Immature natural killer cell (primary cell): ENCODE measurements at places on chromosomes 12 and 14.
A peak's percentile ranks its signal among the peaks of the same experiment; 100 is the strongest.

DNA sequence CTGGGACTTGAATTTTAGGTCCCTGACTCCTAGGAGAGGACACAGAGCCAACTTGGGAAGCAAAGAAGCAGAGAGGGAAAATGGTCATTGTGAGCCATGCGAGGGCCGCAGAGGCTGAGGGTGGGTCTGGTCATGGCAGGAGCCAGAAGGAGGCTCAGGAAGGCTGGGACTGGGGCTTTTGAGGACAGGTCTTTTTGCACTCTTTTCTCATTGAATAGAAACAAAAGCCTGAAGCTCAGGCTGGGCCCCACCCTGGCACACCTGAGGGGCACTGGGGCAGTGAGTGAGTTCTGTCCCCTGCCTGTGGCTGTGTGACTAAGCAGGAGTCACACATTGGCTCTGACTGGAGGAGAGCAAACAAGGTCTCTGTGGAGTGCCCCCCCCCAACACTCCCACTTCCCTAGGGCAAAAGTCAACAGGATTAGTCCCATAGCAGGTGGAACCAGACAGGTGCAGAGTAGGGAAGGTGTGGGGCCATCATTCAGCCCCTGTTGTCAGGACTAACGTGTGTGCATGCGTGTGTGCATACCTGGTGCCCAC, 2.8 kb downstream of the KRT7 start:
- H3K27me3 ChIP-seq = peaks cover 3% of the 10 kb centered on the region
- H3K27ac ChIP-seq = no peak overlapping the region
- no peaks in the 10 kb centered on the region for H3K36me3 ChIP-seq
- no peak overlapping the region for H3K4me3 ChIP-seq
- DNase-seq = no peak

- peaks cover 19% of the 10 kb centered on the region for H3K36me3 ChIP-seq
- peaks cover 4% of the 10 kb centered on the region for H3K4me1 ChIP-seq
- peaks cover under 1% of the 10 kb centered on the region for H3K27me3 ChIP-seq
- DNase-seq = no peak
Measured at GRCh38 chr12:131795690-131796410, 32.3 kb upstream of the MMP17 start.

DNA sequence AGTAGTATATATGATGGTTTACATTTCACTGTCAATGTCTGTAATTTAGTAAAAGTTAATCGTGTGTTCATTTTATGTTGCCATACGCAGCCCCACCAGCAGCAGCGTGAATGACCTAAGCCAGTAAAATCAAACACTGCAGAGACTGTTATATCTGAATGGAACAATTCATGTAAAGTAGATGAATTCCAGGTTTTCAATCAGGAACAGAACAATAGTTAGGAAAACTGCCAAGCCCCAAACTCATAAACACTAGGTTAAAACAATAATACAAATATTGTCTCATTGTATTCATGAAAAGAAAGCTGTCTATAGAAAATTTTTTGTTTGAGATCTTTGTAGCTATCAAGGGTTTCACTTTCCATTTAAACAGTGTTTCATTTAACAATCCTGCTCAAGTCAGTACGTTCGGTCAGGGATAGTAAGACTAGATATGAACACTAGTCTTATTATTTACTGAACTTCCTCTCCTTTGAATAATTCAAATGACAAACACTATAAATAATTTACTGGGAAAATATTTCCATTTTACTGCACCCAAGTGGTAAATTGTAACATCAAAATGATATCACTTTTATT, 256.8 kb upstream of the FLRT2 start:
- no peak for DNase-seq
- no peak overlapping the region for H3K27ac ChIP-seq
- H3K36me3 ChIP-seq = no peaks in the 10 kb centered on the region
- H3K4me1 ChIP-seq = no peaks in the 10 kb centered on the region

DNA sequence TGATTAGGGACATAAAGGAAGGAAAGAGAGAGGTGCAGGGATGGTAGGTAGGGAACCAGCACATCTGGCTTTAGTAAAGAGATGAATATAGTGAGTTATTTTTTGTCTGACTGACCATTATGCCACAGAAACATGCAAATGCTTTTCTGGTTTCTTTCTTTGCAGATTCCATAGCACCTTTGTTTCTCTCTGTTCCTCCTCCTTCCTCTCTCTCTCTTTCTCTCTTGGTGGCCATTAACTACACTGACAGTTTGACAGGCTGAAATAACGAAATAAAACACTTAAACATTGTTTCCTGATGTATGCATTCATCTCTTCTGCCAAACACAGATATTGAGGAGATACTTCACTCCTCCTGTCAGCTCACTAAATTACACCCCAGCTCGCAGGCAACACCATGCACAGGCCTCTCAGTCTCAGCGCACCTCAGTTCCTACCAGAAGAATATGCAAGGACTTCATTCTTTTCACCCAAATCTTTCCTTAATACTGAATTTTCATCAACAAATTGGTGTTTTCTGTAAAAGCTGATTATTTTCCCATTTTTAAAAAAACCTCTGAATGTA, 406.9 kb upstream of the SOX5 start:
- no peaks in the 10 kb centered on the region for H3K36me3 ChIP-seq
- no peak for DNase-seq
- H3K27ac ChIP-seq = no peak overlapping the region
- no peaks in the 10 kb centered on the region for H3K4me1 ChIP-seq
- no peaks in the 10 kb centered on the region for H3K27me3 ChIP-seq

DNA sequence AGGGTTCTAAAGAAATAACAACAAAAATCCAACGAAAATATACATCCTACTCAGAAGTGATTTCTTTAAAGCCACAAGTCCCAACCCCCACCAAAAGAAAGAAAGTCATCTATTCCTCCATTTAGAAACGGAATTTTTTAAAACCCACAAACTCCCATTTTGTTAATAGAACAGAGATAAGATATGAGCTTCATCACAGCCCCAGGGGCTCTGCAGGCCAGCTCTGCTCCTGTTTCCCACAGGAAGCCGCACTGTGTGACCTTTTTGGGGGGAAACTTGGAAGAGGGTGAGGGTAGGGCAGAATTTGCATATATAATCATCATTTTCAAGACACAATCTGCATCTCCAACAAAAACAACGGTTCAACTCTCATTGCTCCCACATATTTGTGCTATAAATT, 2.8 kb downstream of the FBXL14 start:
- no peaks in the 10 kb centered on the region for H3K36me3 ChIP-seq
- peak overlapping the region; percentile 88 for H3K4me3 ChIP-seq
- H3K27ac ChIP-seq = peak overlapping the region; percentile 80

- H3K4me1 ChIP-seq = peaks cover 96% of the 10 kb centered on the region
- peaks cover 12% of the 10 kb centered on the region for H3K27me3 ChIP-seq
- peak overlapping the region; percentile 98 for H3K27ac ChIP-seq
- peaks cover 7% of the 10 kb centered on the region for H3K36me3 ChIP-seq
Measured at GRCh38 chr14:61438860-61439765, 117.7 kb downstream of the PRKCH start.

DNA sequence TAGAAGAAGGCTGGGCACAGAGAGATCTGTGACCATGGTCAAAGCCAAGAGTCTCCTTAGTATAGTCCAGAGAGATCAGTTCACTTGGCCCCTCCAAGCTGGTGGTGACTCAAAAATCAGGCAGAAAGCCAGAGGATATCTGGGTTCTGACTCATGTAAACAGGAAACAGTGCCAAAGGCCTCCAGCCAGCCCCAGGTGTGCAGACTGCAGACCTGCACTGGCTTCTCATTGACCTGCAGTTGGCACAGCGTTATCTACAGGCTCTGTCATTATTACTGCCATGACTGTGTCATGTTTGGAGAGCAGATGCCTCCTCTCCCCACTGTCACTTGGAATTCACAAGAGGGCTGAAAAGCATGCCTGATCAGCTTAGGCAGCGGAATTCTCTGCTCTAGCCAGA, 295.7 kb upstream of the PRKD1 start:
- no peak overlapping the region for H3K4me3 ChIP-seq
- H3K27me3 ChIP-seq = no peaks in the 10 kb centered on the region
- H3K36me3 ChIP-seq = no peaks in the 10 kb centered on the region
- H3K4me1 ChIP-seq = no peaks in the 10 kb centered on the region
- DNase-seq = no peak

DNA sequence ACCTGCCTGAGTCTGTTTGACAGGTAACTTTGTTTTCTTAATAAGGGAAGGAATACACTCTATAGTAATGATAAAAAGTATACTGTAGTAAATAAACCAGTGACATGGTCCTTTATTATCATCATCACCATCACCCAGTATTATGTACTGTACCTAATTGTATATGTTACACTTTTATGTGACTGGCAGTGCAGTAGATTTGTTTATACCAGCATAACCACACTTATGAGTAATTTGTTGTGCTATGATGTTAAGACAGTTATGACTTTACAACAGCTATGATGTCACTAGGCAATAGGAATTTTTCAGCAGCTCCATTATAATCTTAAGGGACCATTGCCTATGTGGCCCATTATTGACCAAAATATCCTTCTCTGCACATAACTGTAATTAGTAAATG, 155.0 kb downstream of the NUBPL start:
- no peak for DNase-seq
- peaks cover 21% of the 10 kb centered on the region for H3K36me3 ChIP-seq
- no peak overlapping the region for H3K4me3 ChIP-seq
- H3K27me3 ChIP-seq = no peaks in the 10 kb centered on the region
- no peaks in the 10 kb centered on the region for H3K4me1 ChIP-seq

DNA sequence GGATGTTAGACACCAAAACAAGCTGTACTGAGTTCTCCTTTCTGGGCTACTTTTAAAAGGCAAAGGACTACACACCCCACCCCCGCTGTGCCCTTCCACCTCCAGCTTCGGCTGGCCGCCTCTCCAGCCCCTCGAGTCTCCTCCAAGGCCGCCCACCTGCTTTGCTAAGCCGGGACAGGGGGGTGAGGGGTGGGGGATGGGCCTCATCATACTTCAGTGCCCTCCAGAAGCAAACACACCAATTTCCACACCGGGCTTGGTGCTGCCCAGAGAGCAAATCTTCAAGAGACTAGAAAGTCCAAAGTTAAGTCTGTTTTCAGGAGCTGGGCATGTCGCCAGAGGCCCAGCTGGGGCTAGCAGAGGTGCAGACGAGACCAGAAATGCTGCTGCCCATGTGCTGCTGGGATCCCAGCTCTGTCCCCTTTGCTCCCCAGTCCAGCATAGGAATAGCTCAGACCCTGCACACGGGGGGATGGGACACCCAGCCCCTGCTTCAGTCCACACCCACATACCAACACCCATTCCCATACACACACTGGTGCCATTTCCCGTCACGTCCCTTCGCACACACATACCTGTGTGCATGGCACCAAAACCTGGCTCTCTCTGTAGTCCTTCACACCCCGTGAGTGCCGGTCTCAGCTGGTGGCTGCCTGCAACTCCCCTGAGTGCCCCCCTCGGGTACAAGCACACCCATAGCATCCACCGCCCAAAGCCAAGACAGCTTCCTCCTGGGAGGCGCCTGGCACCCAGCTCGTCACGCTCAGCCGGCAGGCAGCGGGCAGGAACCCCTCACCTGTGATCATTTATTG, 1.0 kb downstream of the SLC6A12 start:
- no peak for DNase-seq
- peaks cover 16% of the 10 kb centered on the region for H3K27me3 ChIP-seq
- no peak overlapping the region for H3K4me3 ChIP-seq
- no peaks in the 10 kb centered on the region for H3K4me1 ChIP-seq
- H3K27ac ChIP-seq = no peak overlapping the region

DNA sequence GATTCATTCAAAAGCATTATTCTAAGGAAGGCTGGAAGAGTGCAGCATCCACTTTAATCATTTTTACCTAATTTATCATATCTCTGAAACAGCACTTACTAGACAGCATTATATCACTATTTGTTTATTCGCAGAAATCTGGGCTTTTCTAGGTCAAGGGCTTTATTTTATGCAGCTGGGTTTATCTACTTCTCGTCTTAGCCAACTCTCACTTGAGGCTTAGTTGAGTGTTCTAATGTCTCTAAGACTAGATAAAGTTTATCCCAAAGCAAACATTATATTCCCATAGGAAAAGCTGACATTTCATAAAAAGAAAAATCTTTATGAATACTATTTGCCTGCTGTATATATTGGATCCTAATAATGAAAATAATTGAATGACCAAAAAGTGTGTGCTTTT, 720.8 kb upstream of the FLRT2 start:
- no peaks in the 10 kb centered on the region for H3K36me3 ChIP-seq
- H3K4me3 ChIP-seq = no peak overlapping the region
- H3K27ac ChIP-seq = no peak overlapping the region
- no peaks in the 10 kb centered on the region for H3K4me1 ChIP-seq
- DNase-seq = no peak

DNA sequence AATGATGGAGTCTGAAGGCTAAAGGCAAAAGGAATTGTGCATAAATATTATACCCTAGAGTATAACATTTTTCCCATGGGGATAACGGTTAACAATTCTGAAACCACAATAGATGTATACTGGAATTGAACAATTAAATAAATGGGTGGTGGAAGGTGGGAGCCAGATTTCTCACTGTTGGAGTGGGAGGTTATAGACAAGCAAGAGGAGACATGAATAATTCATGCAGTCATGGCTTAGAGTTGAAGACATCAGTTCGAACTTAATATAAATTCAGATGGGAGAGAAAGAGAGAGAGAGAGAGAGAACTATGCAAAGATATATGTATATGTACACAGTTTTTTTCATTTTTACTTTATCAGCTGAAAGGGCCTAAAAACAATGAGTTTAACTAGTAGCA, 523.9 kb downstream of the FOXG1 start:
- no peak overlapping the region for H3K4me3 ChIP-seq
- peaks cover 4% of the 10 kb centered on the region for H3K36me3 ChIP-seq
- no peak overlapping the region for H3K27ac ChIP-seq

DNA sequence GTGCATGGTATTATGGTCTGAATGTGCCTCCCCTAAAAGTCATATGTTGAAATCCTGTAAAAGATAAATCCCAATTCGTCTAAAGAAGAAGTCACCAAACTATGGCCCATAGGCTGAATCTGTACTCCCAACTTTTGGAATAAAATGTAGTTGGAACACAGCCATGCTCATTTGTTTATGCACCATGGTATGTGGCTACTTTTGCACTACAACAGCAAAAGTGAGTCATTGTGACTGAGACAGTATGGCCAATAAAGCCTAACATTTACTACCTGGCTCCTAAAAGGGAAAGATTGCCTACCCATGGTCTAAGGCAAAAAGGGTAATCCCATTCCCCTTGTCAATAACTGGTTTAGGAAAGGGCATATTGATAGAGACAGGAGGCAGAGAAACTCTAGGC, 101.8 kb downstream of the LRIG3 start:
- DNase-seq = no peak
- H3K36me3 ChIP-seq = no peaks in the 10 kb centered on the region
- no peak overlapping the region for H3K4me3 ChIP-seq

GRCh38 chr12:79344855-79345847, 345.6 kb downstream of the PAWR start:
- no peak overlapping the region for H3K4me3 ChIP-seq
- H3K27ac ChIP-seq = no peak overlapping the region
- no peaks in the 10 kb centered on the region for H3K36me3 ChIP-seq
